ENCODE measurements at places on chromosomes 5 and 9.
A peak's percentile ranks its signal among the peaks of the same experiment; 100 is the strongest.

GRCh38 chr5:109191153-109191558, 218.6 kb downstream of the PJA2 start:
- DNase-seq = peak; percentile 34

DNA sequence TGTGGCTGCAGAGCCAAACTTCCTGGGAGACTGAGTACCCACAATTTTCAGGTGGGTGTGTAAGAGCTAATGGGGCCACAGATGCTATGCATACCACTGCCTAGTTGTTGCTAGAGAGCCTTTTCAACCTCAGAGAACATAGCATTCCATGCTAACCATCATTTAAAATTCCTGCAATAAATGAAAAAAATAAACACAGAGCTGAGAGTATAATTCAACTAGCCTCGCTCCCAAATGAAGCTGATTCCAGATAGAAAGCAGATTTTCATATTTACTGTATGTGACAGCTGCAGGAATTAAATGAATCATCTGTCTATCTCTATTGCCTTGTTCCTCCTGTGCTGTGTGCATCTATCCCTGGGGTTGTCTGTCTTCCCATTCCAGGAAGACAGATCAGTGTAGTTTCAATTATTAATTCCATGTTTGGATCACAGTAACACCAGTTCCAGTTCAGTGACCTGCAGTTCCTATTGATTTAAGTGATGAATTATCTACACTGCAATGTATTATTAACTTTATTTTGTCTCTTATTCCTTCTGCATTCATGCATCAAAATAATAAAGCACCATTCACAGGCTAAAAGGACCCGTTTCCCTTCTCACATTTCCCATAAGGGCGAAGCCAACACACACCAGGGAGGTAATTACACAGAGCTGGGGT, 324.5 kb downstream of the SLIT3 start:
- DNase-seq = no peak

DNA sequence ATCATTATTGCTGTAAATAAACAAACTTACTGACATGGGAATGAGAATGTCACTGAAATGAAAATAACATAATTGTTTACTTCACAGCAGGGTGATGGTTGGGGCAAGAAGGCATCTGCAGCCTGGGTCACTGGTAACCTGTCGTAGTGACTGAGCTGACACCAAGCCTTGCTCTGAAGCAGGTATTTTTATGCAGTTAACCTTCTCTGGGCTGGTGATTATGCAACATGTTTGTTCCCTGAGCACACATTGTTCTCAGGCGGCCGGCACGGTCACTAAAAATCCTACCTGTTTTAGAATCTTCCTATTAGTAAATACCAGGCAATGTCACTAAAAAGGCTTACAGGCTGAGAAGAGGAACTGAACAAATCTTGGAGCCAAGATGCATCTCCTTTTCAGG, 157.7 kb upstream of the NR3C1 start:
- no peak for DNase-seq

DNA sequence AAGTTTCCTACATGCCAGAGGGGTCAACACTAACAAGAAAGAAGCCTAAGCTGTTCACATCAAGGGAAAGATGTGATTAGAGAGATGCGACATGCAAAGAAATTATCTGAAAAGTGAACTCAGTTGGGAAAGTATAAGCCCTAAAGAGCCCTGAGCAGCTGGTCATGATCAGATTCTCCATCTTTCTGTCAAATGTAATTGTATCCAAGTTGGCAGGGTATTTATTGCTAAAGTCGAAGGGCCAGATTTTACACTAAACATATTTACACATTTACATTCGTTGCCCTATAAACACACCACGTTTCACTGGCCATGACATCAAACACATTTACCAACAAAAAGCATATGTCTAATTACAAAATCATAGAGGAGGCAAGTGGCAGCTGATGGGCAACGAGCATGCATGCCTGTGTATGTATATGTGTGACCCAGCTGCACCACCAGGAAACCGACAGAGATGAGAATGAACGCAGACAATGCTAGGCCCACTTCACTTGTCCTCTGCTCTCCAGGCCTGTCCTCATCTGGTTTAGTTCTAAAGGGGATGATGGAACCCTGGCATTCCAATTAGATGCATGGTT, 6.3 kb downstream of the FOXD1 start:
- no peak for DNase-seq

DNA sequence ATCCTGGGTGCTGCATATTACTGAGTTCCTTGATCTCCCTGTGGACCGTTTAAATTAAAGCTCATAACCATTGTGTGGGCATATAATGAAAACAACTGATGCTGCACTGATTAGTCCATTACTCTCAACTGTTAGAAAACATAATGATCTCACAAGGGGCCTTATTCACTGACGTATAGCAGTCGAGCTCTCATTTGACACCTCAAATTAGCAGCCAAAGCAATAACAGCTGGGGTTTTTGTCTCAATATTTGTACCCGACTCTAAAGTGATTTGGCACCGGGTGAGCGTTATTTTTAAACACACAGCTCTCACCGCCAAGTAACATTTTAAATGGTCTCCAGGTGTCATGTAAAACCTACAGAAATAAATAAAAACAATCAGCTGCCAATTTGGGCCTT, 252.2 kb upstream of the PANK3 start:
- no peak for DNase-seq

DNA sequence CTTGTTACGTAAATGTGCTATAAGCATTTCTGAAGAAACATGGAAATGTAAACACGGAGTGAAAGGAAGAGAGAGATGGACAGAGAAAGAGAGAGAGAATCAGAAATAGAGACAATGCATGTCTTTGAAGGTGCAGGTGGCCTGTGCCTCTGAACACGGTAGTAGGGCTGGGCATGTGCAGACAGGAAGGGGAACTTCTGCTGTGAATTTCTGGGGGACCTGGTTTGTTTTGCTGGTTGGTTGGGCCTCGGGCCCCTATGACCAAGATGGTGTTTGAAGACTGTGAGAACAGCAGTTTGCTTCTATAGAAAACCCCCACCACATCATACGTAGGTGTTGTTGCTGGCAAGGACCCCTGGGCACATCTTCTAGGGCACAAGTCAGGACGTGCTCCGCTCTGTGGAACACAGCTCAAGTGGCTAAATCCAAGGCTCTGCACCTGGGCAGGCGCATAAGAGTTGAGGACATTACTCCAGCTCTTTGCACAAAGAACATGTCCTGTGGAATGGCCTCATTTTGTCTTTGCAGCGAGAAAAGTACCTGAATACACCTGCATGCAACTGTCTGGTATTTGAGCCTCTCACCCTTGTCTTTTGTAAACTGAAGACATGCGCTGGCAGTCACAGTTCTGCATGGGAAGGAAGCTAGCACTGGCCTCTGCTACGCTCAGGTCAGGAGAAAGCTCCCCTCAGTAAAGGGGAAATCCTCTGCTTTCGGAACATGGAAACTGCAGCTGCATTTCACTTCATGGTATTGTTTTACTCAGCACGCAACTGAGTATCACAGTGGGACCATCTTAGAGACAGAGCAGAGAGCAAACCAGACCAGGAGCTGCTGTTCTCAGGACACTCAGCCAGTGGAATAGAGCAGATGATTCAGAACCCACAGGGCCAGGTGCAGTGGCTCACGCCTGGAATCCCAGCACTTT, 2.7 kb downstream of the OR2V2 start:
- no peak for DNase-seq
